ENCODE measurements at places on chromosomes 4 and X.

DNA sequence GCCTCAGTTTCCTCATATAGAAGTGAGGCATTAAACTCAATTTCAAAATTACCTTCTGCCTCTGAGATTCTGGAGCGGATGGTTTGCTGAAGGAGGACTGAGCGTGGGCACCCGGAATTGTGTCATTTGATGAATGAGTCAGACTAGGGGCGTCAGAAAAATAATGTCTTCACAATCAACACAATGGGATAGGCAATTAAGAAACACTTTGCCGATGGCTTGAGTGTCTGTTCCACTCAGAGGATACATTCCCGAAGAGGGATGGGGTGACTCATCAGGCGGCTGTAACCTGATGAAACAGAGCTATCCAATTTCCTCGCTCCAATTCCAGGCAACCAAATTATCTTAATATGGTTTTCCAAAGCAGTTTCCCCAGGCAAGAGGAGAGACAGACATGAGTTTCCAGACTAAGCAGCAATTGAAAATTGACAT lies 1.2 kb upstream of the CHRNA9 start:
- no peak for DNase-seq

- no peak for DNase-seq
Measured at GRCh38 chrX:49627086-49627777, 28.4 kb downstream of the GAGE1 start.

DNA sequence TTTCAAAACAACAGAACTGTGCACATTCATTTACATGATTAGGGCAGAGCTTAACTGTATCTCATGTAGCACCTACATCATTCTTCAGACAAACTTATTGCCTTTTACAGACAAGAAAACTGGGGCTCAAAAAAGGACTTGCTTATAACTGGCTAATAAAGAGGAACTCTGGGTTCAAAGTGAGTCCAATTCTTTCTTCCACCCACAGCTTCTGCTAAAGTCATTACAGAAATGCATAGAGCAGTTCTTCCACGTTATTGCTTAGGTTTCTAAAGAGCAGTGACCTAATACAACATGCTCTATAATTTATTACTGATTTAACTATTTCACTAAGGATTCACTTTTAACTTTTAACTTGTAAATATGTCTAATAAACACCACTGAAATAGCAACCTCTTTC lies 60.6 kb downstream of the ELOVL6 start:
- no peak for DNase-seq

DNA sequence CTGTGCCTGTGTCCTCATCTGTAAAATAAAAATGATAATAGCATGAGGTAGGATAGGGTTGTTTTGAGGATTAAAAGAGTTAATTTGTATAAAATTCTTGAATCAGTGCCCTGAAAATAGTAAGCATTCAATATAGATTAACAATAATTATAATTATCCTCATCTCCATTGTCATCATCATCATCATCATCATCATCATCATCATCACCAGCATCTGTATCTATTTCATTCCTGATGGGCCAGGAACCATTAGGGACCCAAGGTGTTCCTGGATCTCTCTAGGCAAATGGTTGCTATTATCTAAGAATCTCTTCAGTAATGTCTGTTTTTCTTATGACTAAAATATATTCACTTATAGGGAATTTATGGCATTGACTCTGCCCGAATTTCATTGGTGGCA lies 31.6 kb downstream of the RASSF6 start:
- DNase-seq = no peak

- DNase-seq = no peak
Measured at GRCh38 chrX:78316265-78316664, 11.1 kb downstream of the CYSLTR1 start.

DNA sequence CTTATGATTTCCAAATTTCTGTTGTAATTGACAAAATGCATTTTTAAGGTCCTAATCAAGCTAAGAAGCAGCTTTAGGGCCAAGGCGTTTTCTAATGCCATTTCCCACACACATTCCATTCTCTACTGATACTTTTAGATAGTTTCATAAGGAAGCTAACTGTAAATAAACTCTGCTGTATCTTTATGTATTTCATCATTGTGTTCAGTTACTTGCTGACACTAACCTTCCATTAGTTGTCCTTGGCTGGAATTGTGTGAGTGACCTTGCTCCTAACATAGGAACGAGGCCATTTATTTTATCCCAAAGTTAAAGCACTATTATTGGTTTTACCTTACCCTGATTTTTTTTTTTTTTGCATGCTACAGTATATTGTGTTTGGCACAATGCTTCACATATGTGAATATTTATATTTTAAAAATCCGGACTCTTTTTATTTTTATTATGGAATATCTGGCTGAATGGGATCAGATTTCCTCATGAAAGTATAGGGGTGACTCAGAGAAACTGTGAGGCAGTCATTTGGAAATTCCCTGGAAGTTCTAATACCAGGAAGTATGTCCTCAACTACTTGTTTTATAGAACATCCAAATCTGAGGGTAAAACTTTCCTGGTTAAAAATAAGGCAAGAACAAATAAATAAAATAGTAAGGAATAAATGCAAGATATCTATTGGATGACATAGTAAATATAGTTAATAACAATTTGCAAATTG lies 62.7 kb upstream of the SORBS2 start:
- DNase-seq = no peak

DNA sequence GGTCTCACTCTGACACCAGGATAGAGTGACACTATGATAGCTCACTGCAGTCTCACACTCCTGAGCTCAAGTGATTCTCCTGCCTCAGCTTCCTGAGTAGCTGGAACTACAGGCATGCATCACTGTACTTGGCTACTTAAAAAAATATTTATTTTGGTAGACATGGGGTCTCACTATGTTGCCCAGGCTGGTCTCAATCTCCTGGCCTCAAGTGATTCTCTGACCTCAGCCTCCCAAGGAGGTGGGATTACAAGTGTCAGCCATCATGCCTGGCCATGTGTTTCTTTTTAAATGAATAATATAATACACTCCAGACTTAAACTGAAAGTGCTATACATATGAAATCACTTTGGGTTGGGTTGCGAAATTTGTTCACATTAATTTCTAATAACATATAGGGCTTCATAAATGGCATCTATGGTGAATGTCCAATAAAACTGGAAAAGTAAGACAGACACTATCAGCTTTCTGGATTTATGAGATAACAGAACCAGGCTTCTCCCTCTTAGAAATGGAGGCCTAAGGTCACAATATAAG lies 48.0 kb downstream of the SEC24D start:
- DNase-seq = no peak

DNA sequence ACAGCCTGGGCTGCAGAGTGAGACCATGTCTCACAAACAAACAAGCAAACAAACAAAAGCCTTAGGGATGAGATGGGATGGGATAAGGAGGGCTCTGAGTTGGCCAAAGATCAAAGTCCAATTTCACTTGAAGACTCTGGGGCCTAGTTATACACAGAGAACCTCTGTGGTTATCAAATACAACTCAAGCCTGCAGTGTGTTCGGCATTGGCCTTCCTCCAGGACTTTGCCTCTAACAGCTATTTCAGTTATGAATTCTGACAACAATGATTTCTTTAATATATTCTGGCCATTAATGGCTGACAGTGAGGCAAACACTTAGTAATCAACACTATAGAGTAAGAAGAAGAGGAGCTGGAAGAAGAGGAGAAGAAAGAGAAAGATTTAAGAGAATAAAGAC lies 171.1 kb downstream of the PDGFRA start:
- no peak for DNase-seq

DNA sequence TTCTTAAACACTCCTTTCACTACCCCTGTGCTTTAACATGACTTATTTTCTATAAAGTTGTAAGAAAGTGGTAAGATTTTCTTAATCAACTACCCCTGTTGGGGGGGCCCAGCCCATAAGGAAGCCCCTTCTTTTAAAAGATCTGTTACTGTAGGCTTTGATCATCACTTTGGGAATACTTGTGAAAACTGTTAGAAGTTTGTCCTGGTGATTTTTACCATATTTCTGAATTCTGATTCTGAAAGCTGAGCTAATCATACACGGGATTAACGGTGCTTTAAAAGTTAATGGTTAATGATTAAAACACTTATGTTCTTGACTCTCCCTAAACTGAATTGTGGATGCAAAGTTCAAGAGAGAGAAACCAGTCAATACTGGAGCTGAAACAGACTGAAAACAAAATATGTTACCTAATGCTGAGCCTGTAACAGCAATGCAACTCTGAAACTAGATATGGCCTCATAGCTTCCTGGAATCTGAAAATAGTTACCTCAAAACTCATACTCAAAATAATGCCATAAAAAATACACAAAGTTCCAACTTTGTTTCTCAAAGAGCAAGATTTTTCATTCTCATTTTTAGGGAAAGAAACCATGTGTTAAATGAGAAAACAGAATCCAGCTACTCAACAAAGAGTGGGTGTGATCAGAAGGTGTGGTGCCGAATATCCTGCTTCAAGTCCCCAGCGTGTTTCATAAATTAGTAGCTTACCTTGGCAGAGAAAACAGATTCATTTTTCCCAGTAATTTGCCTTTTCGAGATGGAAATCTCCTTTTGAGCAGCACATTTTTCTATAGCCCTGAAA lies 31.6 kb downstream of the ADH7 start:
- DNase-seq = no peak

GRCh38 chrX:45479196-45479834 lies 278.6 kb upstream of the DIPK2B start:
- no peak for DNase-seq

DNA sequence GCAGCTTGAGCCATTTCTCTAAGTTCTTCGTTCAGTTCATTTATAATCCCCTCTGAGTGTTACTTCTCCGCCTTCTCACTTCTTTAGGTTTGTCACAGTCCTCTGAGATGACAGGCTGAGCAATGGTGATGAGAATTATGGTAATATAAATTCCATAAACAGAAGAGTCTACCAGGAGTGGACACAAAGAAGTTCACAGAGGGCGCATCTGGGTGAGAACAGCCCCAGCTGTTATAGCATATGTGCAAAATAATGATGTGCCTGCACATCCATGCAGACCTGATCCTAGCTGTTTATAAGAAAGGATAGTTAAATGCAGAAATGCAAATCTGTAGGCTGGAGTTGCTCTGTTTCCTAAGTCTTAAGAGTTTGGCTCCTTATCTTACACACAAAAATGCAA lies 377.5 kb downstream of the KCNIP4 start:
- DNase-seq = no peak

DNA sequence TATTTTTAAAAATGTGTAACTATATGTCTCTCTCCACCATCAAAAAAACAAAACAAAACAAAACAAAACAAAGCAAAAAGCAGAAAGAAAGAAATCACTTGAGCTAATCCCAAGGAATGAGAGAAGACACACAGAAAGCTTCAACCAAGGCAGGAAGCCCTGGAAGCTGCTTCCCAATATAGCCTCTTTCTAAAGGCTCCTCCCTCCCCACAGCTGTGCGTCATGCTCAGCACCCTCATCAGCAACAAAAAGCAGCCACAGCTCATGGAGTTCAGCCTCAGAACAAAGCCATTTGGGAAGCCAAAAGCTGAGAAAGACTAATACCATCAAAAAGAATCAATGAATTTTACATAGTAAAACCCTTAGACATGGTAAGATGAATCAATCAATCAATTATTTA lies 501.6 kb upstream of the SMIM31 start:
- peak; percentile 1 for DNase-seq

DNA sequence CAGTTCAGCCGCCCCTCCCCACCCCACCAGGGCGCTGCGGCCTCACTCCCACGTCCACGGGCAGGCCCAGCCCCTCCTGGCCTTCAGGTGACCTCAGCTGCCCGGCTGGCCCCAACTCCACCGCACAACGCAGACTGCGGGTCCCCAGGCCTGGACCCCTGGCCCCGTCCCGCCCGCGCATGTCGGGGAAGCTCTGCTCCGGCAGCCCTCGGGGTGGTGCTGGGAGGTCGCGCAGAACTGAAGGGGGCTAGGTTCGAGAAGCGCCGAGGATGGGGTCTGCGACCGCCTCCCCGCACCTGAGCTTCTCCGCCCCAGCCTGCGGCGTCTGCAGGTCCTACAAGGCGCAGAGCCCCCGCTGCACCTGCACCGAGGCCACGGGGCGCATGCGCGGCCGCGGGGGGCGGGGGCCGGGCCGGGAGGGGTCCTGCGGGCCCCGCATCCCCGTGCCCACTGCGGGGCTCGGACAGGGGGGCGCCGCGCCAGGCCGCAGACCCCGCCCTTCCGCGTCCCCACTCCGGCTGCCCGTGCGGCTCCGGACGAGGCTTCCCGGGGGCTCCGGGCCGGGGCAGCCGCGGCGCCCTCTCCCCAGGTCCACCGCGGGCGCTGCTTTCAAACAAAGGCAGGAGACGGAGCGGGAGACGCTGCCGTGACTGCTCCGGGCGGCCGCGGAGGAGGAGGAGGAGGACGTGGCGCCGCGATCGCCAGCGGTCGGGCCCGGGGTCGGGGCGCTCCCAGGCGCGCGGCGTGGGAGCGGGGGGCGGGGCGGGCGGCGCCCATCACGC lies 672 bp upstream of the NAT8L start:
- DNase-seq = no peak

GRCh38 chrX:81120936-81121371 lies 80.8 kb downstream of the HMGN5 start:
- DNase-seq = peak; percentile 32

GRCh38 chrX:18920566-18920965 lies 63.3 kb downstream of the PHKA2 start:
- DNase-seq = no peak

DNA sequence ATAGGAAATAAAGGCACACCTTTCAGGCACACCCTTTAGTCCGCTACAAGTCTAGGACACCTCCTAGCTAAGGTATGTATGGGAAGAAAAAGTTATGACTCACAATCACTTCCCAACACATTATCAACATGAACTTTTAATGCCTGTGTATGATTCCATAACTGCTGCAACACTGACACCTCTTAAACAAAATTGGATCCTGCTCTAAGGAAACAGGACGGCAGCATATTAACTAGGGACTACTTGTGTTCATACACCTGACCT lies 2.4 kb upstream of the PPP3CA start:
- no peak for DNase-seq

- DNase-seq = no peak
Measured at GRCh38 chr4:26375551-26375950, 54.7 kb downstream of the RBPJ start.

GRCh38 chrX:14964500-14964899 lies 91.3 kb downstream of the MOSPD2 start:
- no peak for DNase-seq

- DNase-seq = no peak
Measured at GRCh38 chr4:35541146-35541887, 703.0 kb downstream of the ARAP2 start.

GRCh38 chr4:129862461-129862860 lies 766.5 kb downstream of the C4orf33 start:
- no peak for DNase-seq

DNA sequence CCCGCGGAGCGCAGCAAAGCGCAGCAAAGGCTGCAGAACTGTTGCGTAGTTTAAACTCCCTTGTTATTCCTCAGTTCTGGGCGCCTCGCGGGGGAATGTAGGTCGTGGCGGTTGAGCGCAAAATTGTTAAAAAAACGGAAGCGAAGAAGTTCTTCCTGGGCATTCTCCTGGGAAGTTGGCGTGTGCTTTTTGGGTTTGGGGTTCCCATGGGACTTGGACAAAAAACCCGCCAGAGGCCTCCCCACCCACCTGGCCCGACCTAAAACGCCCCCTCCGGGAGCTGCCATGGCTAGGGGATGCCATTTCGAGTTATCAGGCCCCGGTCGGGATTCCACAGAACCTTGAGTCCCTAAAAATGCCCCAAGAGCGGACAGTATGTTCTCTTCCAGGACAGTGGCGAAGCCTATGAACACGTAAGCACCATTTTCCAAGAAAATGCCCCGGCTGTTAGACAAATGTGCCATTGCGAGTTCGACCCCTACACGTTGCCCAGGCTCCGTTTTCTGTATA lies 8.9 kb downstream of the ZIC3 start:
- no peak for DNase-seq

- DNase-seq = no peak
Measured at GRCh38 chr4:32189788-32190187, 1469.6 kb downstream of the PCDH7 start.
